Umbilical cord (tissue), 2 donors: ENCODE measurements at places on chromosomes 4 and X.

DNA sequence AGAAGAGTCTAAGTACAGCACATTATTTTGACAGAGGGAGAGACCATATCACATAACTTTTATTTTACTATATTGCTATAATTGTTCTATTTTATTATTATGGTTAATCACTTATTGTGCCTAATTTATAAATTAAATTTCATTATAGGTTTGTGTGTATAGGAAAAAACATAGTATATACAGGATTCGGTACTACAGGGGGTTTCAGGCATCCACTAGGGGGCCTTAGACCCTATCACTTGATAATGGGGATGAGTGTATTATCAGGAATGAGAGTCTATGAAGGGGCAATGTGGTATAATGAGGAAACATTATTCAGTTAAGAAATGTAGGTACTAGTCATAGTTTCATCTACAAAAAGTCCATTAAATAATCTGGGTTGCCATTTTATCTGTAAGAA is 833.1 kb downstream of the C4orf33 start:
- no peak for DNase-seq

- no peak for DNase-seq
Measured at GRCh38 chr4:158016511-158016910, 156.3 kb downstream of the GASK1B start.

DNA sequence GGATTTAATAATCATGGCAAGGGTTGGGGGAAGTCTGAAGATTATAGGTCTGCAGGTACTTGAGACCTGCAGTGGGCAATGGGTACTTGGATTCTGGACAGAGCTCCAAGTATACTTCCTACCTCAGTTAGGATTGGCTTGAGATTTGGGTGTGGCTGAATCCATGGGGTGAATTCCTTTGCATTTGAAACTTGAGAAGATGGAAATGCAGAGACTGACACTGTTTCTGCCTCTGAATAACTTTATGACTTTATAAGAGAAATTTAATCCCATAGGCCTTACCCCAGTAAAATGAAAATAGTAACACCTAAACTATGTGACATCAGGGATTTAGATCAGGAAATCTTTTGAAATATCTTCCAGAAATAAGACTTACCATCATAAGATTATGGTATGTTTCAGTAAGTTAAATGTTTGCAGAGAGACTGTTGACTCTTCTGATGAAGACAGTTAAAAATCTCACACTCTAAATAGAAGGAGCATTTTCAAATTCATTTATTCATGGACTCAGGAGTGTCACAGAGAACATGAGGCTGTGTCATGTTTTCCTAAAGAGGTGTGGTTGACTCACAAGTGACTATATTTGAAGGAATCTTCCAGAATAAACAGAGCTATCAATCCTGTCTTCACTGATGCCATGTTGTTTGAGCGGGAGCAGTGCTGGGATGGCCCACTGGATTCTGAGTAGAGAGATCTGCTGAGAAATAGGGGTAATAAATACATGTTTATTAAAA is 513.5 kb upstream of the NR3C2 start:
- DNase-seq: no peak

- DNase-seq: no peak
Measured at GRCh38 chr4:81698538-81699296, 227.0 kb upstream of the RASGEF1B start.

DNA sequence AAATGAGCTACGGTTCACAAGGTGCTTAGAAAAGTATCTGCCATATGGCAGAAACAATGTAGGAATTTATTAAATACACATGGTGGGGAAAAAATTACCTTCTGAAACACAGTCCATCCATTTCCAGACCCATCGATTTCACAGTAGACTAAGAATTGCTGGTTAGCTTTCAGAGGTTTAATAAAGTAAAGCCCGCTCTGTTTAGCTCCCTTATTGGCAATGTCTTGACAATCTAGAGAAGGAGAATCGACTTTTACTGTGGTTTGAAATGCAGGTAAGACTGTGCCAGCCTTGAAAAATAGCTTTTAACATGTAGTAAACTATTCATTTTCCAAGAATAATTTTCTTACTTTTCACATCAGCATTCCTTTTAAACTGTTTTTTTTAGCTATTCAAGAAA is 2.9 kb downstream of the FGG start:
- DNase-seq: no peak

GRCh38 chr4:39480902-39481695 is 22.2 kb downstream of the LIAS start:
- no peak for DNase-seq

- peak; percentile 51 for DNase-seq
Measured at GRCh38 chr4:83618431-83618830, 82.5 kb downstream of the GPAT3 start.
